ENCODE measurements at places on chromosomes 4 and X.

- no peaks in the 10 kb centered on the region for H3K36me3 ChIP-seq
- DNase-seq: no peak
- H3K4me3 ChIP-seq: no peak overlapping the region
These were observed 8.1 kb downstream of the IL1RAPL1 start for GRCh38 chrX:28595346-28595745.

- H3K36me3 ChIP-seq: no peaks in the 10 kb centered on the region
- DNase-seq: peak; percentile 8
- H3K27me3 ChIP-seq: no peaks in the 10 kb centered on the region
- 0 out of 2 replicates have a peak, but pooled peaks cover 7% of the 10 kb centered on the region for H3K4me1 ChIP-seq
- H3K27ac ChIP-seq: no peak within 1 kb of the TSS
These were observed at the start of gene PDGFC for GRCh38 chr4:156971676-156972378. Gene PDGFC (minus strand): TSS chr4:156971799. CDS start chr4:156970903, 896 bp downstream.

DNA sequence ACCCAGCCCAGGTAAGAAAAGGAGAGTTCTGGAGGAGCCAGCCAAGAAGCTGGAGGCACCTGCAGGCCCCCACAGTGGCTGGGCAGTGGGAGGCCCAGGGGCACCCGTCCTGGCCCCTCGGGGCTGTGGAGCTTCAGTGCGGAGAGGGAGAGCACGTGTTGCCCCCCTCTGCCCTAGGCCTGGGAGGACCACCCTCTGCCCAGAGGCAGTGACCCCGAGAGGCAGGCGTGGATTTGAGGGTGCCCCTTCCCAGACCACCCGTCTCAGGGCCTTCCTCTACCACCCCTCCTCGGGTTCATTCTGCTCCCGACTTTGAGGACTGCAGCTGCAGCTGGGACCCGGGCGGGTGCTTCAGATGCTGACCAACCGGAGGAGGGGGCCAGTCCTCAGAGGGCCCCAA lies 12.1 kb upstream of the HGFAC start:
- no peaks in the 10 kb centered on the region for H3K4me1 ChIP-seq
- no peak overlapping the region for H3K4me3 ChIP-seq
- no peaks in the 10 kb centered on the region for H3K36me3 ChIP-seq
- no peak for DNase-seq
- H3K27ac ChIP-seq: no peak overlapping the region

GRCh38 chr4:152684587-152684986 lies 4.8 kb upstream of the TMEM154 start:
- H3K27me3 ChIP-seq: peaks cover 37% of the 10 kb centered on the region
- no peak overlapping the region for H3K27ac ChIP-seq

DNA sequence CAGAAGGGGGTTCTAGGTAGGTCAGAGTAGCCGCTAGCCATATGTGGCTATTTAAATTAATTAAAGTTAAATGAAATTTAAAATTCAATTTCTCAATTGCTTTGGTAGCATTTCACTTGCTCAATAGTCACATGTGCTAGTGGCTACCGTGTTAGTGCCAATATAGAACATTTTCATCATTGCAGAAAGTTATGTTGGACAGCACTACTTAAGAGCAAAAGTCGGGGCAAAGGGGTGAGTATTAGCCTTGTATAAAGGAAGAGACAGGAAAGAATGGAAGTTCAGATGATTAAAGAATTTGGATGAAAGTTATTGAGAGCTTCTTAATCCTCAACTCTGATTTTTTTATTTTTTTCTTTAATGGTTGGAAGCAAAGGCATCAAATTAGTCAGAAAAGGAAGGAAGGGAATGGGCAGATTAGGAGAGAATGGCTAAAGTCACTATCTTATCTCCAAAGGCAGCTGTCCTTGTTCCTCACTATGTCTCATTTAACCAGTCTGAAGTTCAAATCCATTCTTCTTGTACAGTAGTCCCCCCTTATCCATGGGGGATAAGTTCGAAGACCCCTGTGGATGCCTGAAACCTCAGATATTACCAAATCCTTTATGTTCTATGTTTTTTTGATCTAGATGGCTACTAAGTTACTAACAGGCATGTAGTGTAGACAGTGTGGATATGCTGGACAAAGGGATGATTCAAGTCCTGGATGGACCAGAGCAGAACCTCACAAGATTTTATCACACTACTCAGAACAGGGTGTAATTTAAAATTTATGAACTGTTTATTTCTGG lies 22.9 kb downstream of the OCIAD1 start:
- no peak for DNase-seq
- no peaks in the 10 kb centered on the region for H3K27me3 ChIP-seq
- H3K4me1 ChIP-seq: no peaks in the 10 kb centered on the region
- H3K4me3 ChIP-seq: no peak overlapping the region
- H3K27ac ChIP-seq: no peak overlapping the region

- no peak overlapping the region for H3K4me3 ChIP-seq
- DNase-seq: peak; percentile 82
- H3K4me1 ChIP-seq: peaks cover 16% of the 10 kb centered on the region
- peaks cover 25% of the 10 kb centered on the region for H3K36me3 ChIP-seq
- no peak overlapping the region for H3K27ac ChIP-seq
- no peaks in the 10 kb centered on the region for H3K27me3 ChIP-seq
These were observed 32.8 kb downstream of the FAM13A start for GRCh38 chr4:89024051-89024675.

DNA sequence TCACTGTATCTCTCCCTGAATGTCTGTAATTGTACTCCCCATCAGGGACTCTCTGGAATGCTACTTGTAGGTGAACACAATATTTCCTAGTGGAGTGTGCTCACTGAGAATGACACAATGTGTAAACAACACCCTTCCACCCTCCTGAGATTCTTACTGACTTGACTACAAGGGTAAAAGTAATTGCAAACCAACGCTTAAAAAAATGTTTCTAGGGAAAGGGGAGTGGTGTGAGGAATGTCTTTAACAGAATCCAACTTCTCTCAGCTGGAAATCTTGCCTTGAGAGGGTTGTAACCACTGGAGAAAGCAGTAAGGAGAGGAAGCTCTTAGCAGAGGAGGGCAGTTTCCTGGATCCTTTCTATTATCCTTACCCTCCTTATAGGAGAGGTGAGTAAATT lies 5.1 kb upstream of the RAPGEF2 start:
- H3K27ac ChIP-seq: no peak overlapping the region
- H3K36me3 ChIP-seq: no peaks in the 10 kb centered on the region
- H3K4me3 ChIP-seq: no peak overlapping the region
- H3K4me1 ChIP-seq: peaks cover 14% of the 10 kb centered on the region
- H3K27me3 ChIP-seq: no peaks in the 10 kb centered on the region
- no peak for DNase-seq
